ENCODE measurements at places on chromosomes 7 and 10.

DNA sequence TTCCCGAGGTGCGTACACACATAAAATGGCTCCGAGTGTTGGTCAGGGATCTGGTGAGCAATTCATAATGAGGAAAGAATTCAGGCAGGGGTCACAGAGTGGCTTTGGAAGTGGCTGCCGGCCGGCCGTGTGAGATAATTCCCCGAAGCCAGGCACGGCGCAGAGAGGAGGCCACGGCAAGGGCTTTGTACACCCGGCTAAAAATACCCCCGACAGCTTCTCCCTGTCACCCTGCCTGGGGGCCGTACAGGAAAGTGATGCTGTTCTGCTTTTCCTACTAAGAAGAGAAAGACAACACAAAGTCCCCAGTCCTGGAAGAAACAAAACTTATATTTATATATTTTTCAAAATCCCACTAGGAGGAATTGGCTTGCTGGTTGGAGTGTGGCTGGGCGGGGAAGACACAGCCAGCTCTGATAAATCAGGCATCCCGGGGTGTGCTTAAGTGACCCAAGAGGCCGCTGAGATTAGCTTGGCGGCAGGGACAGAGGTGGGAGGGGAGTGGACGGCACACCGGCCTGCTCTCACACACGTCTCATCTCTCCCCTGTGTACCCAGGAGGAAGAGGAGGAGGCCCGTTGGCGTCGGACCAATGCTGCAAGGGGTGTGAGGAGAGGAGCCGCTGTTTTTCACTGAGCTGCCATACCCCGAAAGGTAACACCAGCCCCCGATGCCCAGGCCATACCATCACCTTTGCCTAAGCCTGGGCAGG is 70.5 kb downstream of the ZMIZ1 start:
- DNase-seq: no peak

DNA sequence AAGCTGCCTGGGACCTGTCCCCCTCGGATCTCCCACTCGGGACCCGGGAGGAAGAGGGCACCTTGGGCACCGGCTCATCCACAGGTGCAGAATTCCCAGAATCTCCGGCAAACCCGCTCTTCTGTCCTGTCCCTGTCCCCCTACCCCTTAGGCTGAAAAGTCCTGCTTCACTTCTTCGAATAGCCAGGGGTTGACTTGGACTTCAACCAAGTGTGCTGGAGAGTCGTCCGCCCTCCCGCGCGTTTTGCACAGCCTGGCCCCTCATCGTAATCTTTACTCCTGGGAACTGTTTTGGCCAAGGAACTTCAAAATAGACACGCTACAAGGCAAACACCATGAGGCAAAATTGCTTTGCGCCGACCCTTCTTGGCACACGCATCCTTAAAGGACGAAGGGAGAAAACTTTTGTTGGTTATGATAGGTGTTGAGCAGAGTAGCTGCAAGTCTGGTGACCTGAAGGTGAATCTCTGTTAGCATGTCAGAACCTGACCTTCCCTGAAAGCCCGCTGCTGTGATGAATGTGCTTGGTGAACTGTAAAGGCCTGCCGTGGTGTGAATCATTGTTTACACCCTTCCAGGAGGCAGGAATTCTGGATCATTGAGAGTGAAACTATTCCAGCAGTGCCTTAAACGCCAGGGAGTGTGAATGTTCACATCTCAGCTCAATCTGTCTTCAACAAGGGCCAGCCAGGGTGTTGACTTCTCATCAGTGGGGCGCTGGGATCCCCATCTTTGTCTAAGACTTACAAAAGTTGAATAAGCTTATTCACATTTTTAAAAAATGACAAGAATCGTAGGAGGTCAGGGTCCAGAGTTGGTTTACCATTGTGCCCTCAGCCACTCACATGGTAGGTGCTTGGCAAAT is 589 bp upstream of the RAPGEF5 start:
- DNase-seq: no peak

- no peak for DNase-seq
Observed at GRCh38 chr10:28284126-28284525, 18.7 kb downstream of the MPP7 start.

DNA sequence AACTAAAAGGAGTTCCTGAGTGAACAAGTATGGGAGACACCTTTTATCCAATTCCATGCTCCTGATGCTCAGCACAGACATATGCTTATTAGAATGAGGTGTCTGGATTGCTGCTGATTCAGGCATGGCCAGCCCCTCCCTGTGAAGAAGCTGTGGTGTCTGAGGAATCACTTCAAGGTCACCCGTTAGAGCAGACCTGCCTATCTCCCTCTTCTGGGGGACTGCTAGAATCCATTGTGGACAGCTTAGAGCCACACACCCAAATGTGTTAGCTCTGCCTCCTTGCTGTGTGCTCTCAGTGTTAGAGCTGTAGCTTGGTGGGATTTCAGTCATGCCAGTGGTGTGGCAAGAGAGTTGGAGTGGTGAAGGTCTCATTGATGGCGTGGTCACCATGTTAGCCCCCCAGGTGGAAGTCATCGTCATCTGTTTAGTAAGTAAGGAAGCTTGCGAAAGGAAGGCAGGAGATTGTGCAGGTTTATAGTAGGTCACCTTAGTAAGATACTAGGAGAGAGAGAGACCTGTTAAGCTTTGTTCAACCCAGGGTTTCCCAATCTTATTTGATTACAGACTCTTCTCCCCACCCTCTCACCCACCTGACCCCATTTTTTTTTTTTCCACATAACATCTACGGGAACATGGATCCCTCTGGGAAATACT is 12.8 kb downstream of the PRXL2A start:
- DNase-seq: no peak

- DNase-seq: no peak
Observed at GRCh38 chr10:11959966-11960365, 82.6 kb downstream of the UPF2 start.

GRCh38 chr7:43042302-43042701 is 70.1 kb upstream of the HECW1 start:
- no peak for DNase-seq

- no peak for DNase-seq
Observed at GRCh38 chr7:107212725-107213124, 43.9 kb downstream of the HBP1 start.

- no peak for DNase-seq
Observed at GRCh38 chr7:149626972-149627371, 129.4 kb upstream of the ZNF746 start.

GRCh38 chr7:119086026-119086425 is 861.5 kb downstream of the ANKRD7 start:
- no peak for DNase-seq

DNA sequence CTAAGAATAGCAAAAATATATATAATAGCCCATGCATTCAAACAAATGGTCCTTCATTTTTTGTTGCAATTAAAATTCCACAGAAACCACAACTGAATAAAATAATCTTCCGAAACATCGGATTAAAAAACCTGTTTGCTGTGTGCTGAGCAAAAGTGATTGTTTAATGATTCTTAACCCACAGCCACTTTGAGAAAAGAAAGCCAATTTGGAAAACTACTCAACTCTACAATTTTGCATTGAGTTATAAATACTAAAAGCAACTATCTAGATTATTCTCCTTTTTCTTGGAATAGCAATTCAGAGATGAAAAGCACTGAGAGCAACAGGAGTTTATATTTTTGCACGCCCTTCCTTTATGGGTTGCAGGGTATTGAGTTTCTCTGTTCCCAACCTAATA is 8.0 kb downstream of the ADRB1 start:
- no peak for DNase-seq

DNA sequence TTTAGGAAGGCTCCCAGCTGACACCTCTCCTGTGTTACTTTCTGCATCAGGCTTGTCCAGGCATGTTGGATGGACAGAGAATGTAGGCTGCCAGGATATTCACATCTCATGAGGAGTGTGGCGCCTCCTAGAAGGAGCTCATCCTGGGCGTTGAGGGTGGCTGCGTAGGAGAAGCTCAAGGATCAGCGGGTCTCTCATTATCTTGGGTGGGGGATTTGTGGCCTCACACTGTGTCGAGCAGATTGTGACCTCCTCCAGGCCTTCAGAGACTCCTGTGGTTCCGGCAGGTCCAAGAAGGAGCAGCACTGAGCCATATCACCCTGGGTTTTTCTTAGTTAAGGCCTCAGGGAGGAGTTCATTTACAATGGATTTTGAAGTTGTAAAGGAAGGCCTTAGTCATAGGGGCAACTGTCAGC is 8.7 kb upstream of the COBL start:
- DNase-seq: no peak

GRCh38 chr10:45006276-45007030 is 5.7 kb downstream of the ZNF22 start:
- DNase-seq: no peak

DNA sequence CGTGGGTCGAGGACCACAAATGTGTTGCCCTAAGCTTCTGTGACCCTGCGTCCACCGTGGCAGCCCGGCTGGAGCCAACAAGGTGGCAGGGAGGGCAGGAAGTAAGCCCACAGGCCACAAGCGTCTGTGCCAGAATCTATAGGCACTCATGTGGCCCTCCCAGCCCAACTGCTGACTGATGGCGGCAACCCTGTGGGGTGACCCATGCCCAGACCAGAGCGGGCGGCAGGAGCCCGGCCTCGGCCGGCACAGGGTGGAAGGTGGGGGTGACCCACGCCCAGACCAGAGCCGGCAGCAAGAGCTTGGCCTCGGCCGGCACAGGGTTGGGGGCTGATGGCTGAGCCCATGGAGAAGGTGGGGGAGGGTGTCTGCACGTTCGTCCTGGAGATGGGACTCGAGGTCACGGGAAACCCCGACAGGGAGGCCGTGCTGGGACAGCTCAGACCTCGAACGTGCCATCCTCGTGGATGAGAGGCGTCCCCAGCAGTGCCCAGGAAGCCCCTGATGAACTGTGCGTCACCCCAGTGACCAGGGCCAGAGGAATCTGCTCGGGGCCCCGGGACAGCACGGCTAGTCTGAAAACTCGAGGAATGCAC is 181.0 kb downstream of the ELFN1 start:
- no peak for DNase-seq

DNA sequence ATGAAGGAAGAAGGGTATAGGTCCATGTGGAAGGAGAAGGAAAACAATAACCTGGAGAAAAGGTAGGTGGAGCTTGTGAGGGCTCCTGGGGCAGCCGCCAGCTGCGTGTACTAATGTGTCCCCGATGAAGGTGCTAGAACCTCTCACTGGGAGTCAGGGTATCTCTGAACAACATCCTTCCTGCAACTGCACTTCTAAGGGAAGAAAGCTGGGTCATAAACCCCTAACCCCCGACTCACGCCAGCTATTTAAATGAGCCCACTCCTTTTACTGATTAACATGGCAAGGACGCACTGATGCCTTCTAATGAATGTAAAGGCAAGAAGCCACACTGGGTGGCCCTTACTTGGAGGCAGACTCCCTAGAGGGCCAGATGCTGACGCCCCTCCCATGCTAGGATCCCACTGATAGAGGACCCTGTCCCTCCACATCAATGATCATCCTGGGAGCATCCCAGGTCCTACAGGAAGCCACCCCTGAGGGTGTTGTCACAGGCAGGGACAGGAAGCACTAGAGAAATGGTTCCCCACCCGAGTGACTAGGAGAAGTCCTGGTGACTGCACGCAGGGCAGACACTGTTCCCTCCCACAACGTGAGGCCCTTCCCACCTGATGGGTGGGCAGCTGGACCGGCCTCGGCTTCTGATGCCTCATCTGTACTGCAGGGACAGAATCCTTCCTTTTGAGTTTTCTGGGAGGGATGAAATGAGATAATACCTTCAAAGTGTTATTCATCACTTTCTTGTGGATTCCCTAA is 20.4 kb downstream of the JCAD start:
- DNase-seq: no peak

DNA sequence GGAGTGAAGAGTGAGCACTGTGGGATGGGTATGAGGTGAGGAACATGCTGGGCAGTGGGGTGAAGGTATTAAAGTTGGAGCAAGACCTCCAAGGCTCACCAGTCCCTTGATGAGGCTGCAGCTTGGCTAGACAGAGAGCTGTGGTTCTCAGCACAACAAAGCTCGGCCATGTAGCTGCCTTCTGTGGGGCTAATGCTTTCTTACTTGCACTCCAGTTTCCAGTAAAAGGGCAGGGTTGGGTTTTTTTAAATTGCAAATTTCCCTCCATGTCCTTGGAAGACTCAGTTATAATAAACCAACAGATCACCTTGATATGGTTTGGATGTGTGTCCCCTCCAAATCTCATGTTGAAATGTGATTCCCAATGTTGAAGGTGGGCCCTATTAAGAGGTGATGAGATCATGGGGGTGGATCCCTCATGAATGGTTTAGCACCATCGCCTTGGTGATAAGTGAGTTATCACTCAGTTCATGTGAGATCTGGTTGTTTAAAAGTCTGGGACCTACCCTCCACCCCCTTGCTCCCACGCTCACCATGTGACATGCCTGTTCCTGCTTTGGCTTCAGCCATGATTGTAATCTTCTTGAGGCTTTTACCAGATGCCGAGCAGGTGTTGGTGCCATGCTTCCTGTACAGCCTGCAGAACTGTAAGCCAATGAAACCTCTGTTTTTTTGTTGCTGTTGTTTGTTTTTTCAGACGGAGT is 55.9 kb downstream of the ATXN7L1 start:
- DNase-seq: no peak
